ENCODE measurements at places on chromosomes 5 and 9. TPM values are rescaled to one million over a fixed set of nuclear protein-coding genes. Genes with fewer than 3 reads are reported as not detected.

DNA sequence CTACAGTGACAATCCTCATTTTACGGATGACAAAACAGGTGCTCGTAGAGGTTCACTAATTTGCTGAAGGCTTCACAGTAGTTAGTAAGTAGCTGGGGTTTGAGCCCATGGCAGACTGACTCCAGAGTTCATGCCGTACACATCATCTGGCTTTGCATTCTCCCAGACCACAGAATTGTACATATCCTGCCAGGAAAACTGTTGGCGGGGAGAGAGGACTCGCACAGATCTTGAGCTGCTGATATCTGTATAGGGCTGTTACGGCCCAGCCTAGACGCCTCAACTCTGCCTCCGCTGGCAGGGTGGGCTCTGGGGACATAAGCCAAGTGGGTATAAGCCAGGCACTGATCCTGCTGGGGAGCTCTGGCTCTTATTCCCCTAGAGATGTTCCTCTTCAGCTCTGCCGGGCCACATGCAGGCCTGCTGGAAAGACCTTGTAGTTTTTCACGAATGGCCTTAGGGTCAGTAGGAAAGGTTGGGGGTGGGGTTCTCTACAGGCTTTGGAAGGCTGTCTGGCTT lies 16.3 kb downstream of the LARP1 start:
- DNase-seq: no peak

DNA sequence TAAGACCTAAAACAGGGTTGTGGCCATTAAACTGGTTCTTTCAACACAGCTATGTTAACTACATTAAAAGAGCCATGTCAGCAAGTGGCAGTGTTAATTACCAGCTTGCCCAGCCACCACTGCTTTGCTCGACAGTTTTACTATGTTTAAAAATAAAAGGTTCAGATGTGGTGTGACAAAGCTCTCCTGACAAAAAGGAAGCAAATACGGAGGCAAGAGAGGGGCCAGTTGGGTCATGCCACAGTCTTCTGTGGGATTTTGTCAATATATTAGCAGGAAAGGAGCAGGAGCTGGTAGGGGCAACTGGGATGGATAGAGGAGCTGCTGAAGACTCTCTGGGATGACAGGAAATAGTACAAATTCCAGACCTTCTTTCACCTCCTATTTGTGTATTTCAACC lies 113.5 kb upstream of the PCA3 start:
- DNase-seq: no peak

- DNase-seq: peak; percentile 82
Measured at GRCh38 chr9:93098236-93098946, 2.4 kb downstream of the CARD19 start.

GRCh38 chr9:76921165-76921564 lies 15.3 kb upstream of the PRUNE2 start:
- no peak for DNase-seq

DNA sequence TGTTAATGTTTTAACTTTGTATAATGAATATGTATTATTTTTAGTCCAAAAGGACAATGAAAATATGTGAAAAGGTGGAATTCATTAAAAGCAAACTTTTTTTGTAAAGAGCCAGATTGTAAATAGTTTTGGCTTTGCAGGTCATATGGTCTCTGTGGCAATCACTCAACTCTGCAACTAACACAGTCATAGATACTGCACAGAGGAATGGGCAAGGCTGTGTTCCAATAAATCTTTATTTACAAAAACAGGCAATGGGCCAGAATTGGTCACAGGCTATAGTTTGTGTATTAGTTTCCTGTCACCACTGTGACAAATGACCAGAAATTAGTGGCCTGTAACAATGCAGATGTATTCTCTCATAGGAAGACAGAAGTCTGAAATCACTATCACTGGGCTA lies 125.4 kb upstream of the PTCH1 start:
- DNase-seq: no peak

DNA sequence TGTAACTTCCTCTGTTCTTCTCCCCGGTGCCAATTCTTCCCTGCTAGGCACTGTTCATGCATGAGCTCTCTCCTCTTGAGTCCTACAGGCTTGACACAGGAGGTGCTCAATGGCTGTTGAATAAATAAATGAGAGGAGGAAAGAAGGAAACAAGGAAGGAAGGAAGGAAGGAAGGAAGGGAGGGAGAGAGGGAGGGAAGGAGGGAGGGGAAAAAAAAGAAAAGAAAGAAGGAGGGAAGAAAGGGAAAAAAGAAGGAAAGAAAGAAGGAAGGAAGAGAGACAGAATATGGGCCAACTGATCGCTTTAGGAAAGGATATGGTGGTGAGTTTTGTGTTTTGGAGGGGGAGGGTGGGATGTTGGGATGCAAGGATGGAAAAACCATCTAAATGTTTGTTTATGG lies 6.4 kb downstream of the KCNMB1 start:
- no peak for DNase-seq

GRCh38 chr5:19902316-19902934 lies 85.6 kb downstream of the CDH18 start:
- no peak for DNase-seq

Gene SLC4A9
- 0.43 TPM for total RNA-seq

Gene CATSPER3
- 0.88 TPM for total RNA-seq

Gene TMEFF1
- 0.18 TPM for total RNA-seq

Gene SLC36A3
- not detected for total RNA-seq

Gene GPR151
- not detected for total RNA-seq

Gene SREK1
- 53.4 TPM for total RNA-seq

All from activated CD4-positive, alpha-beta memory T cell treated with anti-CD3 and anti-CD28 coated beads, Interleukin-2, amount 10 ng/mL, durations not matched to agents 7 days and 5 days (primary cell).